ENCODE measurements at places on chromosomes 16 and 17.

DNA sequence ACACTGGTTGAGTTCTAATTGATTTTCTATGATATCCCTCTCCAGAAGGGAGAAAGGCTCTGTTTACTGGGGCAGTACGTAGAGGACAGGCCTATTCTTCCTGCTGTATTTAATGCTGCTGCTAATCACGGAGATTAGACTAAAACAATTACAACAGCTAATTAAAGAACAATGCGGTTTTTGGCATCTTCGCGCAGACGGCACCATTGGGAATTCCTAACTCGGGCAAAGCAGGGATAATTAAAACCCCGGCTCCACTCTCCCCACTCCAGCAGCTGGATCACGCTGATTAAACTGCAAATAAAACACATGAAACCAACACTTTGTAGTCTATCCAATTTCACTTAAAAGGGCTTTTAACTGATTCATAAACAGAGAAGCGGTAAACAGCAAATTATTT lies 147.6 kb downstream of the XYLT1 start:
- DNase-seq, result no peak

- DNase-seq, result no peak
Observed at GRCh38 chr17:3968015-3968414, 3.8 kb upstream of the ATP2A3 start.

DNA sequence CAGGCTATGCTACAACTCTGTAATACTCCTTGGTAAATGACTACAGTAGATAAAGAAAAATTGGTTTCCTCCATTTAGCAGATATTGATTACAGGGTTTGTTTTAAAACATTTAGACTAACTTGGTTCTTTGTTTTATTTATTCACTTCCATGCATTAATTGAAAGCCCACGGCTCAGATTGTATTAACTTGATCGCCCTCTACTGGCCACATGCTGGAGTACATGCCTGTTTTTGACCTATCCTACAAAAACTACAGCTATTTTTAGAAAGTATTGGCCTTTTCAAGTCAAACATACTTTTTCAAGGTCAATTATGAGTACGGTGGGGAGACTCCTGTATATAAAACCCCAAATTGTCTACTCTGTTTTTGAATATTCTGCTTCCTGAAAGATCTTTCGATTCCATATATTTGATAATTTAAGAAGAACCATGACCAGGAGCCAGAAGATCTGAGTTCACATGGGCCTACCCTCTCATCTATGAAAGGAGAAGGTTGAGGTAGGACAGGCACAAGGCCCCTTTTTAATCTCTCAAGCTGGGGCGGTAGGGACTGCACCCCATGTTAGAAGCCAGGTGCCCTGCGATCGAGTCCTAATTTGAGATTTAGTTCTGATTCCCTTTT lies 51.8 kb downstream of the CA10 start:
- DNase-seq, result no peak

DNA sequence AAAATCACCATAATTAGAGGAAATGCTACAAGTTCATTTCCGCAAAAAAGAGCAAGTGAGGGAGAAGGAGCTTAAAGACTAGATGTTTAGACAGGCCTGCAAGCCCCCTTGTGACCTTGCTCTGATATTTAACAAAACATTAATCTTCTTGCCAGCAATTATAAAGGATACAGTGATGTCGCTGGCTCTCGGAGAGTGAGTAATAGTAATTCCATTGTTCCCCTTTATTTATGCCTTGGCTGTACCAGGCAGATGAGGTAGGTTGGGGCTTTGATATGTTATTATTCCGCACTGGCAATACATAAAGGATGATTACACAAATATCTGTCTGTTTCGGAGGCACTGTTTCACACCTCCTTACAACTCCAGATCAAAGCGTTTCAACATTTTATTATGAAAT lies 204.8 kb upstream of the SALL1 start:
- no peak for DNase-seq

GRCh38 chr16:71311553-71312158 lies 22.5 kb upstream of the CMTR2 start:
- DNase-seq, result no peak

GRCh38 chr17:76090517-76091129 lies 11.6 kb downstream of the ZACN start:
- DNase-seq, result no peak

- DNase-seq, result no peak
Observed at GRCh38 chr16:9053006-9053601, 38.3 kb upstream of the HAPSTR1 start.

DNA sequence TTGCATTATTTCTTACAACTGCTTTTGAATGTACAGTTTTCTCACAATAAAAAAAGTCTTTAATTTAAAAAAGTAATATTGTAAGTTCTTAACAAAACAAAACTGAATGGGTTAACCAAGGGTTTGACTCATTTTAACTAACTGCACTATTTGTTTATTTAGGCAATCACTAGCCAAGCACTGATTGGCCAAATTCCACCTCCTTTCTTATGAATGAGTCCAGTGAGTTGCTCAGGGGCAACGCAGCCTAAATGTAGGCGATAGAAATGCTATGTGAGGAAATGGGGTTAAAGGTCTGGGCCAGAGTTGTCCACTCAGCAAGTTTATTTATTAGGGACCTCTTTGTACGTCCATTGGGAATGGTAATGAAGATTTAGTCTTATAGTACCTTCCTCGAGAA lies 89.6 kb upstream of the MAF start:
- DNase-seq, result no peak

- DNase-seq, result no peak
Observed at GRCh38 chr16:15538507-15538906, 104.1 kb downstream of the BMERB1 start.

- no peak for DNase-seq
Observed at GRCh38 chr16:81554979-81555378, 110.4 kb downstream of the CMIP start.

DNA sequence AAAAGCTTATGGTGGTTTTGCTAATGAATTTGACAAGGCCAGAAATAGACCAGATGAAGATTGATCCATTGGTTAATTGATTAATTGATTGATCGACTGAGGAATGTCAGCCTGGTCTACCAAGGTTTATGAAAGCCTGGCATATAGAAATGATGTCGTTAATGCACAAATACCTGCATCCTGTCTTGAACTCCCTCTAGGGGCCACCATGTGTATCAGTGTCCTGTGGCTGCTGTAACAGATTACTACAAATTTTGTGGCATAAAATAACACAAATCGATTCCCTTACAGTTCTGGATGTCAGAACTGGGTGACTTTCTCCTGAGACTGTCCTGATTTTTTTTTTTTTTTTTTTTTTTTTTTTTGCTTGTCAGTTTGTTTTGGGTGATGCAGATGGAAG lies 553.2 kb downstream of the MAF start:
- DNase-seq, result no peak

DNA sequence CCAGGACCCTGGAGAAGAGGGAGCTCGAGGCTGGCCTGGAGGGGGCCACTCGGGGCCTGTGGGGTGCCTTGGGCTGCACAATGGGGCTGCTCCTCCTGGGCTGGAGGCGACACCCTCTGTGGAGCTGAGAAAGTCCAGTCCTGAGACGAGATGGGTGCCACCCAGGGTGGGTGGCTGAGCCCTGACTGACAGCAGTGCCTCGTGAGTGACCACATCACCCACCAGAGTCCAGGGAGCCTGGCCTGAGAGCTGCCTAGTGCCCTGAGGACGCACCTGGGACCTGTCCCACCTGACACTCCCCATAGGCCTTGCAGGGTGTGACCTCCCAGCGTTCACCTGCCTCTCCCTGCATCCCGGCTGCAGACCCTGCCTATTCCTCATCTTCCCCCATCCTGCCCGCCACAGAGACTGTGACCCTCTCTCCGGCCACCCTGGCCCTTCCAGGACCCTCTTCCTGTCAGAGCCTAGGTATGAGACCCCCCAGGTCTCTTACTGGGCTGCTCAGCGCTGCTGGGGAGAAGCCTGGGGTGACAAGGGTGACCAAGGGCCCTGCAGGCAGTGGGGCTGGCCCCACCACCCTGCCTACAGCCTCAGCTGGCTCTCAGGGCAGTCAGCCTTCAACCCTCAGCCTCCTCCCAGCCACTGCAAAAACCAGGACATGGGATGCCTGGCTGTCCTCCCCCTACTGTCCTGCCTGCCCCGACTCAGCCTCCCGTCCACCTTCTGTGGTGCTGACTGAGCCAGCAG lies 41.2 kb downstream of the TNFRSF13B start:
- no peak for DNase-seq

DNA sequence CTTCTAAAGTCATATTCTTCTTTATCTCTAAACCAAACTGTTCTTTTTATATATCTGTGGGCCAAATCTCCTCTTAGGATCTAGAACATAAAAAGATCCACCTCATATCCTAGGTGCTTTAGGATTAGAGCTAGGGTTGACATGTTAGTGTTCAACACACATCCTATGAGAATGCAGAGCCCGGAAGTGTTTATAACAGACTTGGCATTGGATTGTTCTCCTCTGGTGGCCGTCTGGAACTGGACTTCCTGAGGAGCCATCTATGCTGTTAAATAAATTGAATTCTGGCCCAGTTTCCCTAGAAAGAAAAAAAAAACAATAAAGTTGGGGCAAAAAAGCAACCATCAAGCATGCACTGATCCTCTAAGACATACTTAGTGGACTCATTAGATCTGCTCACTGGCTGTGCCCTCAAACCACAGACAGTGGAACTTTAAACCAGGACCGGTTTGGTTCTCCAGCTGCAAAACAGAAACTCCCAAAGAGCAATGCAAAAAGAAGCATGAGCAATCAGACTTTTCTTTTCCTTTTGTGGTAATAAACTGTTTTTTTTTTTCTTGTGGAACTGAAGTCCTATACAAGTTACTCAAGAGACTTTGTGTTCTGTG lies 182.5 kb downstream of the ZNF18 start:
- no peak for DNase-seq
